ENCODE measurements at places on chromosomes 16 and 17.

GRCh38 chr16:88017587-88018101 lies 66.4 kb downstream of the BANP start:
- no peak overlapping the region for H3K27ac ChIP-seq
- H3K36me3 ChIP-seq: peaks cover 22% of the 10 kb centered on the region
- H3K4me1 ChIP-seq: peaks cover 11% of the 10 kb centered on the region
- H3K27me3 ChIP-seq: no peaks in the 10 kb centered on the region
- H3K4me3 ChIP-seq: no peak overlapping the region

GRCh38 chr16:67155295-67156142 lies 4.2 kb downstream of the TRADD start:
- H3K27me3 ChIP-seq: peaks cover 7% of the 10 kb centered on the region
- H3K4me1 ChIP-seq: peaks cover 55% of the 10 kb centered on the region

DNA sequence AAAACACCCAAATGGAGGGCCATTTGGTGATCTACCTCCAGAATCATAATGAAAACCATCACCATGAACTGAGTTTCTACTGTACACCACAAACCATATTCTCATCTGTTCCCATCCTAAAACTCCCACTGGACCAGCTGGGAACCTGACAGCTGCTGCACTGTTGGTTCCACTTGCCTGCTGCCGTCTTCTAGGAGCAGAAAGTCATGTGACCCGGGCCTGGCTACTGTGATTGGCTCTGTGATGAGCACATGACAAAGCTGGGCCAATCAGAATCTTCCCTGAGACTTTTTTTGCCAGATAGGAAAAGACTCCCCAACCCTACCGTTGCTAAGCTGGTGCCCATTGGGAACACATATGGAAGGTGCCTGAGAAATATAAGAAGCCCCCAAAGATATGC lies 264.2 kb downstream of the MRTFB start:
- H3K27me3 ChIP-seq: no peaks in the 10 kb centered on the region
- H3K36me3 ChIP-seq: no peaks in the 10 kb centered on the region
- H3K27ac ChIP-seq: no peak overlapping the region
- no peaks in the 10 kb centered on the region for H3K4me1 ChIP-seq
- H3K4me3 ChIP-seq: no peak overlapping the region

- no peak overlapping the region for H3K4me3 ChIP-seq
- no peaks in the 10 kb centered on the region for H3K27me3 ChIP-seq
- no peak for DNase-seq
- no peak overlapping the region for H3K27ac ChIP-seq
- H3K36me3 ChIP-seq: no peaks in the 10 kb centered on the region
These were observed 79.6 kb downstream of the BRIP1 start for GRCh38 chr17:61783556-61784304.

DNA sequence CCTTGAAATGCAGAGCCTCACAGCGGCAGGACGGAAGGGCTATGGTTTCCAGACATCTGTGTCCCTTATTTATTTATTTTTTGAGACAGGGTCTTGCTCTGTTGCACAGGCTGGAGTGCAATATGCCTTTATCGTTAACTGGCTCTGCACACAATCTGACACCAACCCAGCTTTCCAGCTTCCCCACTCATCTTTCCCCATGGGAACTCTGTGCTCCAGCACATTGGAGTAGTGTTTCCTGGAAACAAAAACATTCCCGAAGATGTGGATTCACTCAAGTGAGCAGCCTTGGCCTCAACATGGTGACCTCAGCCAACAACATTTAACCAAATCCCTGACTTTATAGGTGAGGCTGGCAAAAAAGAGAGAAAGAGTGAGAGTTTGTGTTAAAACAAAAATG lies 307.1 kb downstream of the TMEM114 start:
- H3K36me3 ChIP-seq: no peaks in the 10 kb centered on the region
- DNase-seq: no peak
- H3K4me1 ChIP-seq: no peaks in the 10 kb centered on the region
- no peak overlapping the region for H3K4me3 ChIP-seq
- H3K27me3 ChIP-seq: no peaks in the 10 kb centered on the region

DNA sequence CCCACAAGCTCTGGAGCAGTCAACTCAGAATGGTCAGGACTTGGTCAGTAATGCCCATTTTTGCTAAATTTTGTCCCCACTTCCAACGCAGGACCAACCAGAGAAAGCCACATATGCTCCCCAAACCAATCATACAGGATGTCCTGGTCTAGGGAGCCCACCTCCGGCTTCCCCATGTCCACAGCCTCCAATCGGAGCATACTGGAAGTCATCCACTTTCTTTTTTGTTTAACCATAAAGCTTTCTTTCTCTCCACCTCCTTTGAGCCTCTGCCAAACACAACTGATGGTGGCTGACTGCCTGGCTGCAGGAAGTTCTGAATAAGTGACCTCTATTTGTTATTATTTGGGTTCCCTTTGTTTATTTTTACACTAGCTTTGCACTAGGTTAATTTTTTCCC lies 549.1 kb downstream of the WWOX start:
- H3K27me3 ChIP-seq: no peaks in the 10 kb centered on the region
- no peaks in the 10 kb centered on the region for H3K36me3 ChIP-seq
- H3K4me3 ChIP-seq: no peak overlapping the region
- no peak overlapping the region for H3K27ac ChIP-seq

- H3K4me3 ChIP-seq: no peak overlapping the region
- H3K27ac ChIP-seq: no peak overlapping the region
- no peak for DNase-seq
- H3K36me3 ChIP-seq: no peaks in the 10 kb centered on the region
These were observed 259.6 kb downstream of the ZFHX3 start for GRCh38 chr16:72788269-72788809.

GRCh38 chr16:85448557-85449190 lies 164.4 kb upstream of the GSE1 start:
- H3K36me3 ChIP-seq: no peaks in the 10 kb centered on the region
- no peak for DNase-seq
- no peak overlapping the region for H3K4me3 ChIP-seq
- peaks cover 47% of the 10 kb centered on the region for H3K4me1 ChIP-seq
- H3K27ac ChIP-seq: no peak overlapping the region
- no peaks in the 10 kb centered on the region for H3K27me3 ChIP-seq

DNA sequence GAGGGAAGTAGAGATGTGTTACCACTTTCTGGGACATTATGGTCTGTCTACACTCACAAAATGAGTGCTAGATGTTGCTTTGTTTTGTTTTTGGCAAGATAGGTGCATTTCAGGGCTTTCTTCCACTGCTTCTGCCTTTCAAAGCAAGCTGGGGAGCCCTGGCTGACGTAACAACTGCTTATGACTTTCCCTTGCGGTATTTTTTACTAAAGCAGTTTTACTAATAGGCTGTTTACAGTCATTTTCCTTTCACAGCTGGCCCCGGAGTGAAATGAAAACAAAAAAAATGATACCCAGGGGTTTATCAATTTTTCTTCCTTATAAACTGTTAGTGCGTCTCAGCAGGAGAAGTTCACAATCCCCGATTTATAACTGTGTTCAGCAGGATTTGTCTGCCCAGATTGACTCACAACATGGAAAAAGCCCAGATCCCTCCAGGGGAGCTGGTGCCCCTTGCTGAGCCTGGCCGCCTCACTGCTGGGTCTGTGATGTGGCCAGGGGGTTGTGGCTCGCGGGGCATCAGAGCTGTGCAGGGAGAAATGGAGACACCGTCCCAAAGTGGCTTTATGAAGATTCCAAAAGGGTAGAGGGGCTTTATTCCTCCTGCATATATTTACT lies 184.4 kb upstream of the HS3ST3A1 start:
- H3K36me3 ChIP-seq: no peaks in the 10 kb centered on the region
- no peaks in the 10 kb centered on the region for H3K27me3 ChIP-seq
- no peak for DNase-seq
- H3K27ac ChIP-seq: no peak overlapping the region
- no peak overlapping the region for H3K4me3 ChIP-seq
- no peaks in the 10 kb centered on the region for H3K4me1 ChIP-seq

- H3K36me3 ChIP-seq: no peaks in the 10 kb centered on the region
- H3K4me3 ChIP-seq: no peak overlapping the region
- no peak overlapping the region for H3K27ac ChIP-seq
These were observed 18.1 kb downstream of the ABCA6 start for GRCh38 chr17:69123626-69124025.

GRCh38 chr17:8234361-8235270 lies 13.2 kb downstream of the CTC1 start:
- DNase-seq: no peak
- no peaks in the 10 kb centered on the region for H3K27me3 ChIP-seq
- peaks cover 92% of the 10 kb centered on the region for H3K36me3 ChIP-seq
- H3K27ac ChIP-seq: no peak overlapping the region
- no peaks in the 10 kb centered on the region for H3K4me1 ChIP-seq

DNA sequence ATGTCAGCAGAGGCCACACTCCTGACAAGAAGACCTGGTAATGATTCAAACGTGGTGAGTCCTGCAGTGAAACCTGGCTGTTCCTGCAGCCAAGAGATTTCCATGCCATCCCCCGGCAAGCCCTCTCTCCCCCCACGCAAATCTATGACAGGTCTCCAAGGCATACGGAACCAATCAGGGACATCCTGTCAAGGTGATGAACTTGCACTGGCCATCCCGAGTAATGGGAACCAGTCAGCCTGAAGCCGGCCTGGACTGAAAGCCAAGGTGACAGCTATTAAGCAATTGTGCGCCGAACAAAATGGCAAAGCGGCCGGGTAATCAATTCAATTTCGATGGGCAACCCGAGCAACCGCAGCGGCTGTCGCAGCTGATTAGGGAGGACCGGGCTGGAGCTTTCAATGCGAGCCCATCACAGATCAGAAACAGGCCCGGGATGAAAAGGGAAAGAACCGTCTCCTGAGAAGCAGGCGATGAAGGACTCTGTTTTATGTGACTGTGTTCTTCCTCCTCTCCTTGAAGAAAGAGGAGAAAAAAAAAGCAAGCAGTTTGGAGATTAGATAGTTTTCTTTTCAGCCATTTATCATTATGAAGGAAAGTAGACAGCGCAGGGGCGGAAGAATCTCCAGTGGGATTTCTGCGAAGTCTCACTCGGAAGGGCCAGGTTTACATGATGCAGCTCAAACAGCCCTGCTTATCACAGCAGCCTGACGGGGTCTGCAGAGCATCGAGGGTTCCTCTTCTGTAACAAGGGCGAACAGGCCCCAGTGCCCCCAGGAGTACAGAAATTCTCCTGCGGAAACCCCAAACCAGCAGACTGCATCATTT lies 35.2 kb downstream of the TBX4 start:
- H3K4me1 ChIP-seq: no peaks in the 10 kb centered on the region
- no peak for DNase-seq
- no peaks in the 10 kb centered on the region for H3K27me3 ChIP-seq
- H3K4me3 ChIP-seq: no peak overlapping the region

- peaks cover 7% of the 10 kb centered on the region for H3K27me3 ChIP-seq
- peaks cover 52% of the 10 kb centered on the region for H3K4me1 ChIP-seq
- H3K36me3 ChIP-seq: no peaks in the 10 kb centered on the region
- H3K27ac ChIP-seq: peak overlapping the region; percentile 90
- no peak for DNase-seq
- no peak overlapping the region for H3K4me3 ChIP-seq
These were observed 5.3 kb upstream of the C16orf74 start for GRCh38 chr16:85755929-85756768.

DNA sequence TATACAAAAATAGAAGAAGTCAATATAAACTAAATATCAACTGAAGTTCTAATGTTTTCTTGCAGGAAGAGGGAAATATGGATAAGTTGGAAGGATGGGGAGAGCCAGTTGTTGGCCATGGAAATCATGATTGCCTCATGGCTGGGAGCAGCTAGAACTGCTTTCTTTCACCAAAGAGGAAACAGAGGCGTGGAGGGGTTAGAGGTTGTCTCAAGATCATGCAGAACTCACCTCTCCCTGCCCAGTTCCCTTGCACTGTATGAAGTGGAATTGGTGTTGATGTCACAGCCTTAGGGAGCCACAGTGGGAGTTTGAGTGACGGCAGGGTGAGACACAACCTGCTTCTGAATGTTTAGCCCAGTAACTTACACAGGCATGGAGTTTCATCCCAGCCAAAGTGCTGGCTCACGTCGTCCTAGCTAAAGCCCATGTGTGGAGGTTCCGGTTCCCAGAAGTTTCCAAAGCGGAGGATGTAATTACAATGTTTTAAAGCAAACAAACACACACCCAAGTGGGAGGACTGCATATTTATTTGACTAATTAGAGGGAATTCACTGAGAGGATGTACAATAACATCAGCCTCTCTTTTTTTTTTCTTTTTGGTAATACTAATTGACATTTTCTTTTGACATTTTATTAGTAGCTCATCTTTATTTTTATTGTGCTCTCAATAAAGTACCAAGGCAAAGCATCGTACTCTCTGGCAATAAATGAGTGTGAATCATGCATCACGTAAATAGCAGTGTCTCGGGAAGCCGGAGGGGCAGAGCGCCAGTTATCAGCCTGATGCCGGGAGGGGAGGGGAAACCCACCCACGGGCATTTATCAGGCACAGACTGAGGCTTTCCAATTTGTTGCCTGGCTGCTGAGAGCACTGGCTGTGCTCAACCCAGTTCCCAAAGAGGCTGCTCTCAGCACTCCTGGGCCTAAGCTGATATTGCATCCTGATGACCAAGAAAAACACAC lies 118.7 kb upstream of the CDH5 start:
- no peak overlapping the region for H3K27ac ChIP-seq
- DNase-seq: no peak
- H3K4me3 ChIP-seq: no peak overlapping the region
- H3K36me3 ChIP-seq: no peaks in the 10 kb centered on the region
- no peaks in the 10 kb centered on the region for H3K27me3 ChIP-seq
- H3K4me1 ChIP-seq: no peaks in the 10 kb centered on the region

DNA sequence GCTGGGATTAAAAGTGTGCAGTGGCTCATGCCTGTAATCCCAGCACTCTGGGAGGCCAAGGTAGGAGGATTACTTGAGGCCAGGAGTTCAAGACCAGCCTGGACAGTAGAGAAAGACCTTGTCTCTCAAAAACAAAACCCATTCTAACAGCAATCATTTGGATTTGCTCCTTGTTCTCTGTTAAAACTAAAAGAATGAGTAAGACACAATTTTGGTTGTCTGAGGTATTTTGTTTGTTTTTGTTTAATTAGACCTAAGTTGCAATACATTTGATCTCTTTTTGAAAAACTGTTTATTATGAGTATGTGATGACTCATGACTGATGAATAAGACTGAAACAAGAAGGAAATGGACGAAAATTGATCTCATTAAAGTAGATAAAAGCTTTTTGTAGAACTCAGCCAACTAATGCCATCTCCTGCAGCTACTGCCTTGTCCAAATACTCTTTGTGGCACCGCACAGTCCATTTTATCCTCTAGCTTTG lies 29.0 kb downstream of the GLG1 start:
- no peaks in the 10 kb centered on the region for H3K36me3 ChIP-seq
- DNase-seq: no peak
- no peak overlapping the region for H3K4me3 ChIP-seq

DNA sequence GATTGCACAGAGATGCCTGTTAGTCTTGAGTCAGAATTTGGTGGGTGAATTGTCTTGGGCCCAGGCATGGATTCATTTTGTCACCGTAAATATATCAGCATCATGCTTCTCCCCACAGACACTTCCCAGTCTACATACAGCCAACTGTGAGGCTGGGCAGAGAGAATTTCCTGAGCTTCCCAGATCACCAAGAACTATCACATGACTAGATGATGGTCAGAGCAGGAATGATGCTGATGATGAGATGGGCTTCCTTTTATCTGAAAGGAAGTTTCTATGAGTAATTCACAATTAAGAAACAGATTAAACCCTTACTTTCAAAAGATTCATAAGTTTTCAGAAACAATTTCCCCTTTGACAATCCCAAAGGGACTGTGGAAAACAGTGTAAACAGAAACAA lies 323 bp upstream of the KRTAP9-9 start:
- peaks cover 2% of the 10 kb centered on the region for H3K27me3 ChIP-seq
- H3K4me1 ChIP-seq: no peaks in the 10 kb centered on the region
- H3K27ac ChIP-seq: no peak overlapping the region
- no peak overlapping the region for H3K4me3 ChIP-seq
- peak; percentile 0 for DNase-seq
